HuH-7 (cell line): ENCODE measurements at places on chromosomes 3 and 15.

- no peak for DNase-seq
Observed at GRCh38 chr15:69570454-69570853, 117.8 kb downstream of the RPLP1 start.

GRCh38 chr3:116930786-116931185 lies 221.2 kb downstream of the TUSC7 start:
- DNase-seq = no peak

DNA sequence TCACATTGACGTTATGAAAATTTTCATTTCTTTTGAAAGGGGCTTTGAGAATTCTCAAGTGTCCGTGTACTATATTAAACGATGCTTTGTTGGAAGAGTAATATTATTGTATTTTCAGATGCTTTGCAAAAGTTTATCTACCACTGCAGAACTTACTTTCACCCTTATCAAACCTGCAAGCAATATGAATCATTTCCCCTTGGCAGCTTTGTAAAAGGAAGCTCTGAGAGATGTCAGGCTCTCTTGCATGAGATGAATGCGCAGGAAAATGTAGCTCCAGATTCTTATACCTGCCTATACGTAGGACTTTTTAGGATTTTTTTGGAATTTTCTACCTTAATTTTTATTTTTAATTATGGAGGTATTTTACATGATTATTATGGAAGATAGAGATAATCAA lies 34.5 kb downstream of the GPD1L start:
- no peak for DNase-seq

- no peak for DNase-seq
Observed at GRCh38 chr3:39286771-39287170, 6.9 kb upstream of the CX3CR1 start.

DNA sequence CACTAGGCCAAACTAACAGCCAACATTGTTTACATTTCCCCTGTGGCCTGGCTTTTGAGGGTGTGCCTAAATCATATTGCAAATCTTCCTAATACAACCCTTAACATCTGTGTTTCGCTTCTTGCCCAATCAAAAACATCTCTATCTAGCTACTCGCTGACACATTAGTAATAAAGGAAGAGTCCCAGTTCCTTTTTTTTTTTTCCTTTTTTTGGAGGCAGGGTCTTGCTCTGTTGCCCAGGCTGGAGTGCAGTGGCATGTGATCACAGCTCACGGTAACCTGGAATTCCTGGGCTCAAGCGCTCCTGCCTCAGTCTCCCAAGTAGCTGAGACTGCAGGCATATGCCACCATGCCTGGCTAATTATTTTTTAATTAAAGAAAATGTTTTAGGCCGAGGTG lies 2.1 kb upstream of the SRPRB start:
- DNase-seq = no peak

GRCh38 chr15:80526556-80527340 lies 122.6 kb downstream of the ARNT2 start:
- DNase-seq = no peak

DNA sequence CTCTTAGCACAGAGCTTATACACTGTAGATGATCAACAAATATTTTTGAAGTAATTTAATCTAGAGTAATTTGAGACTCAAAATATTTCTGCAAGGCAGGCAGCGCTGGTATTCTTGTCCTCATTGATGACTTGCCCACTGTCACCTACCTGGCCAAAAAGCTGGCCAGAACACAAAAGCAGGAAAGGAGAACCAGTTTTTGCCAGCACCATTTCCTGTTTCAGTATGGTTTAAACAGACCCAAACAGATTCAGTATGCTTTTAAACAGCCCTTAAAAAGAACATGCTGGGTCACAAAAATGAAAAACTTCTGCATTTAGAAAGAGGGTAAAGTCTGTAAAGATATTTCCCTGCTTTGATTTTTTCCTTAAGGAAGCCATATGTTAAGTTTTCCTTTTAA lies 42.3 kb upstream of the ZNF280D start:
- DNase-seq = no peak

- no peak for DNase-seq
Observed at GRCh38 chr3:182046166-182046764, 334.5 kb downstream of the SOX2 start.

- no peak for DNase-seq
Observed at GRCh38 chr3:124116906-124117305, 125.0 kb upstream of the ROPN1 start.

- DNase-seq = no peak
Observed at GRCh38 chr3:158728851-158729250, 3.4 kb downstream of the RARRES1 start.

DNA sequence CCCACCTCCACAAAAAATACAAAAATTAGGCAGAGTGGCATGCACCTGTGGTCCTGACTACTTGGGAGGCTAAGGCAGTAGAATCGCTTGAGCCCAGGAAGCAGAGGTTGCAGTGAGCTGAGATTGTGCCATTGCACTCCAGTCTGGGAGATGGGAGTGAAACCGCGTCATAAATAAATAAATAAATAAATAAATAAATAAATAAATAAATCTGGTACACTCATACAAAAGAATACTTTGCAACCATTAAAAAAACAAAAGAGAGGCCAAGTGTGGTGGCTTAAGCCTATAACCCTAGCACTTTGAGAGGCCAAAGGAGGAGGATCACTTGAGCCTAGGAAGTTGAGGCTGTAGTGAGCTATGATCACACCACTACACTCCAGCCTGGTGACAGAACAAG lies 28.0 kb downstream of the MESP1 start:
- DNase-seq = no peak

GRCh38 chr3:29605845-29606244 lies 325.0 kb downstream of the RBMS3 start:
- DNase-seq = no peak

GRCh38 chr15:40003116-40003916 lies 35.7 kb downstream of the SRP14 start:
- DNase-seq = no peak

- DNase-seq = no peak
Observed at GRCh38 chr3:24867783-24868182, 373.1 kb upstream of the THRB start.

DNA sequence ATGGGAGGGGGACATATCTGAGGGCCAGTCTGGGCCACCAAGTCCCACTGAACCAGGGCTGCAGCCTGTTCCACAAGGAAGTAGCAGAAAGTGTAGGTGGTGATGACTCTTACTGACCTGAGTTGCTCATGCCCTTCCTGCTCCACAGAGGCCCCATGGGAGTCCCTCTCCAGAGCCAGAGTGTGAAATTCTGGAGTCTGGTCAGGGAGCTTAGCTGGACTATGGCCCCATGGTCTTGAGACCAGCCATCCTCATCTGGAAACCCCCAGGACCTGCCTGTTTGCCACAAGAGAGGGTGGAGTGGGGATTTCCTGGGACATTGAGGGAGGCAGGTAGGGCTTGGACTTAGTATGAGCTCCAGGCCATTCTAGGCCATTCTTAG lies 3.0 kb downstream of the SPINT1 start:
- no peak for DNase-seq

- DNase-seq = no peak
Observed at GRCh38 chr3:72487946-72488737, 360.1 kb downstream of the SHQ1 start.

DNA sequence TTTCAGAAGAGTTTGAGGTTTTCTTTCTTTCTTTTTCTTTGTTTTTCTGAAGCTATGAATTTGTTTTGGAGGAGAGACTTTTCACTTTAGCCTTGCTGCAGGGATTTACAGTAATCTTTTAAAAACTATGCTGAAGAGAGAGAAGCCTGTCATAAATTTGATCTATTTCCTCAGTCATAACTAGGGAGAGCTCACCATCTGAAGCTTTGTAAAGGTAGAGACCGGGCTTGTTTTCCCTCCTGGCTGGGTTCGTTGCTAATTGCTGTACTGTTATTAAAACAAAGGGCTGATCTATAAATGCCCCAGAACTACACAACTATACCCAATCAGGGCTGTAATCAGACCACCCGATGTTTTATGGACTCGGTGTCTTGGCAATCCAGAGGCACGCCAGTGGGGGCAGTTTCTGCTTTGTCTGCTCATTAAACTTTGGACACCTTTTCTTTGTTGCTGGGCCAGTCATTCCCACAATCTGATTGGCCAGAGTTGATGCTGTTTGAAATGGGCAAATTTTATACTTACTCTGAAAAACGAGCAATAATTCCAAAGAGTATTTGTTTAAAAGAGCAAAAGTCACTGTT lies 164.3 kb downstream of the CACNA1D start:
- DNase-seq = no peak

GRCh38 chr3:77648214-77648613 lies 608.3 kb downstream of the ROBO2 start:
- no peak for DNase-seq
